ENCODE measurements at places on chromosomes 11 and 22.

DNA sequence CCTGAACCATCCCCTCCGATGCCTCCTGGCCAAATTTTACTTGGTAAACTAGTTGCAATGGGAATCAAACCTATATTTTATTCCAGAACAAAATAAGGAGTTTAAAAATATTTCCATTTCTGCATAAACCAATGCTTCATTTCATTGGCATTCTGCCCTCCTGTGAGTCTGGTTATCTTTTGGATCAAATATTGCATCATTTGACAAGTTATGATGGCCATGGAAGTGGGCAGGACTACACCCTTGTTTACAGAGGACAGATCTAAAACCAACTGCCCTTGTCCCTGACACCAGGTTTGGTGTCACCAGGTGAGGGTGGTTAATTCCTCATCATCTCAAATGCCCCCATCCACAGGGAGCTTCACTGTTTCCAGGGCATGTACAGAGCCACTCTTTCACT lies 28.2 kb upstream of the E2F8 start:
- no peak for DNase-seq

DNA sequence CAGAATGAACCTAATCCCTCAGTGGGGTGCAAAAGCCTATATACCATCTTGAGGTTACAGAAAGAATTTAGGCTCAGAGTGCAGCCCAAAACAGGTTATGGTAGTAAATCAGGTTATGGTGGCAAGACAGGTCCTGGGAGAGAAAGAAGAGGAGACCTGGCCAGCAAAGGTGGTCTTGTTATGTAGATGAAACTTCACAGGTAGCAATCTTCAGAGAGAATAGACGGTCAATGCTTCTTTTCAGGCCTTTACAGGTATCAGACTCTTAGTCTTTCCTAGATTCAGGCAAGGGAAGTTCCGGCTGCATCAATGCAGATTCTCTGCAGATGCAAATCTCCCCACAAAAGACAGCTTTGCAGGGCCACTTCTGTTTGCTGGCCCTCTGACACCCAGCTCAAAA lies 45.8 kb upstream of the SORL1 start:
- no peak for DNase-seq

DNA sequence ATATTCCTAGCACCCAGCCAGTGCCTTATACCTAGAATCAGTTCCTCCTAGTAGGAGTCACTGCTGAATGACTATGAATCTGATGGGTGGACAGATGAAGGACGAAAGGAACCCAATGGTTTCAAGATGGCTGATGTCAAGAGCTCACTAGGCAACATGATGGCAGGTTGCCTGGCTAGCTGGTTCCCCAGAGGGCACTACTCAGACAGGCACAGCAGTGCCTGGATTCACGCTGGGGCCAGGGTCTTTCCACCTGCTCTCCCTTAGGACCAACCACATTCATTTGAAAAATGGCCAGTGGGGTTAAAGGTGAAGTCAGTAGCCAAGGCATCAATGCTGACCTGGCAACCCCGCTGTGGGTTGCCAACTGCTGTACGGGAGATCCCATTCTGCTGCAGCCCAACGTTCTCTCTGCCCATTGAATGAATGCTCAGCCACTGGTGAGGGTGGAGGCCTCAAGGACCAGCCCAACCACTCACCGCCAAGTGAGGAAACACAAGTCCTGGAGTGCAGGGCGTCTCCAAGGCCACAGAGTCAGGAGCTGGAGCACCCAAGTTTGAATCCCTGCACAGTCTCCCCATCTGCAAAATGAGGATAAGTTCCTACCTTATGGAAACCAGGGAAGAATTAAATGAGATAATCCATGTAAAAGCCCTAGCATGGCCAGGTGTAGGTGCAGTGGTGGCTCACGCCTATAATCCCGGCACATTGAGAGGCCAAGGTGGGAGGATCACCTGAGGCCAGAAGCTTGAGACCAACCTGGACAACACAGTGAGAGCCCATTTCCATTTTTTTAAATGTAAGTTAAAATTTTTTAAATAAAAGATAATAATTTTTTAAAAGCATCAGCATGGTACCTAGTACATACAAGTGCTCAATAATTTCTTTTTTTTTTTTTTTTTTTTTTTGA lies 12.4 kb downstream of the MYH9 start:
- no peak for DNase-seq

DNA sequence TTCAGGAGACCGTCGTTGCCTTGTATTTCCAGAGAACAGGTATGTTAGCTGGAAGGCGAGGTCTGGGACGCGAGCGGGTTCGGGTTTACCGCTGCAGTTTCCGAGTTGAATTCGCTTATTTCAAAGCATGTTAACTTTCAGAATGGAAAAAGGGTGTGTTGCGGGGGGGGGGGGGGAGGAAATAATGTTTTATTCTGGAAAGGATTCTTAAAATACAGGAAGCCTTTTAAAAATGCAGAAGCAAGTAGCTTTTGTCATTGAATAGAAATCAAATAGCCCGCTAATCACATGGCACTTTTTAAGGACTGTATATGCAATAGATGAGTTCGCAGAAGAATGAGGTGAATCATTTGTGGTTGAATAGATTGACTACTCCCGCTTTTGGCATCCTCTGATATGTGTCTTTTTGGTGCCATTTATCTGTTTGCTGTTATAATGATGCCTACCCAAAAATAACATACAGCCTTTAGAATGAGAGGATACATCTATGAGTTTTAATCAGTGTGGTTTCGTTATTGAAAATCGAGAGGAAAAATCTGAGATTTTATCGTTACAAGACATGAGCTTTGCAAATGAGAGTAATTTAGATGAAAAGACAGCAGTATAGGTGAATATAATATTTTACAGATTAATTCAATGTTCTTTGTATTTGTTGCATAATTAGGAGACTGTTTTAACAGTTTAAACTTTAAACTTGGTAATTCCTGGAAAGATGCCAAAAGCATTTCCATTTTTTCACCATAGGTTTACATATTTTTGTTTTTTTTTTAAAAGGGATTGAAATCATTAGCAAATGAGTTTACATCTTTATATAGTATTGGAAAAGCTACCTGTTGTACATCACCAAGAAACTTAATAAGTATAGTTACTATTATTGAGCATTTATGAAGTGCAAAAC lies 1.7 kb downstream of the PDE3B start:
- no peak for DNase-seq

GRCh38 chr11:70505331-70505731 lies 107.0 kb downstream of the CTTN start:
- DNase-seq: no peak

DNA sequence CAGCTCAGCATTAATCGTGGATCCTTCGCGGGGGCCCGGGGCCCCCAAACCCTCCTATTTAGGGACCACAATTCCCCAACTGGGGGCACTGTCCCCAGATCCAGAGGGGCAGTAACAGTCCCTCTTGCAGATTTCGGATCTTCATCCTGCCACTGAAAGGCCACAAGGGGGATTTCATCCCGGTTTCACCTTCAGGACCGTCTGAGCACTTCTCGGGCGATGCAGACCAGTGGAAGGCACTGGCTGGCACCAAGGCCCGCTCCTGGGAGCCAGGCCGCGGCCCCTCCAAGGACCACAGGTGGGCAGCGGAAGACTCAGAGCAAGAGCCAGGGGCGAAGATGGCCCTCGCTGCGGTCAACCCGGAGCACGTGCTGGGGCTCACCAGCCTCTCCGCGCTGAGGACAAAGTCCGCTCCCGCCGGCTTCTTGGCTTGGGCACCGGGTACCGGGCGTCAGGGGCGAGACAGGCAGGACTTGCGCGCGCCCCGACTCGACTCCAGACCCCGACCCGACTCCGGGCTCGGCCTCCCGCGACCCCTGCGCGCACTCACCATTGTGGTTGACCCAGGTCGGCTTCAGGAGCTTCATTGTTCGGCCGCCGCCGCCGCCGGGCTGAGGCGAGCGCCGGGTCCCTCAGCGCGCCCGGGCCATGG lies 517 bp downstream of the HIRA start:
- DNase-seq: no peak

GRCh38 chr11:30619767-30620166 lies 33.6 kb upstream of the MPPED2 start:
- no peak for DNase-seq

- DNase-seq: no peak
Observed at GRCh38 chr11:71505781-71506180, 21.3 kb upstream of the KRTAP5-7 start.

- no peak for DNase-seq
Observed at GRCh38 chr22:36101756-36102155, 58.8 kb downstream of the APOL3 start.

DNA sequence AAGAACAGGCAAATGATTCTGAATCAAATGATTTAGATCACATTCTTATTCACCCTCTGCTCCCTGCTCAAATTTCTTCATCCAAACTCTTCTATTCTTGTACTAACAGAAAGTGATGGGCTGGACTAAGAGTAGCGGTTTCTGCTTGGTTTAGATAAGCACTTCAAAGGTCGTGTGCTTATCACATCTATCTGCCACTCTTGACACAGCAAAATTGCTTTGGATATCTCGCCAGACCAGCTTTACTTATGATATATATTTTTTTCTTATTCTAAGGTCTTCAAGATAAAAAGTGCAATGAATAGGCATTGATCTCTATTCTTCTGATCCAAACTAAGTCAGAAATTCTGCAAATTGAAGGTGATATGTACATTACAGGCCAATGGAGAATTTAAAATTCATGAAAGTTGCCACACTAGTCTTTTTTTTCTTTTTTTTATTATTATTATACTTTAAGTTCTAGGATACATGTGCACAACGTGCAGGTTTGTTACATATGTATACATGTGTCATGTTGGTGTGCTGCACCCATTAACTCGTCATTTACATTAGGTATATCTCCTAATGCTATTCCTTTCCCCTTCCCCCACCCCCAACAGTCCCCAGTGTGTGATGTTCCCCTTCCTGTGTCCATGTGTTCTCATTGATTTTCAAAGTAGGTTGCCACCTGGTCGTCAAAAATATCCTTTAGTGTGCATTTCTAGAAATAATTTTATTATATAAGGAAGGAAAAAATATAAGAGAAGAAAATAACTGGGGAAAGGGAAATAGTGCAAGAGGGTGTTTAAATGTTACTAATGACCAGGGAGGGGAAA lies 1941.0 kb upstream of the RAG2 start:
- no peak for DNase-seq

- DNase-seq: no peak
Observed at GRCh38 chr22:36808721-36809344, 8.0 kb downstream of the PVALB start.

DNA sequence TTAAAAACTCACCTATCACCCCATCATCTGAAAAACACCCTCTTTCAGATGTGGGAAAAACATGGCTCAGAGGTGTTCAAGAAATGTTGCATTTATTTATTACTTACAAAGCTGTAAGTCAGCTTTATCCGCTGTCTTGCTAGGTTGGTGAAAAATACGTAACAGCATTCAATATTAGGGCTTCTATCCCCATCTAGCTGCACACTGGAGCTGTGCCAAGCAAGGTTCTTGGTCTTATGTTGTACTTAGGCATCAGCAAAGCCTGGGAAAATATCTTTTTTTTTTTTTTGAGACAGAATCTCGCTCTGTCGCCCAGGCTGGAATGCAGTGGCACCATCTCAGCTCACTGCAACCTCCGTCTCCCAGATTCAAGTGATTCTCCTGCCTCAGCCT lies 7.5 kb downstream of the SERPING1 start:
- DNase-seq: no peak

DNA sequence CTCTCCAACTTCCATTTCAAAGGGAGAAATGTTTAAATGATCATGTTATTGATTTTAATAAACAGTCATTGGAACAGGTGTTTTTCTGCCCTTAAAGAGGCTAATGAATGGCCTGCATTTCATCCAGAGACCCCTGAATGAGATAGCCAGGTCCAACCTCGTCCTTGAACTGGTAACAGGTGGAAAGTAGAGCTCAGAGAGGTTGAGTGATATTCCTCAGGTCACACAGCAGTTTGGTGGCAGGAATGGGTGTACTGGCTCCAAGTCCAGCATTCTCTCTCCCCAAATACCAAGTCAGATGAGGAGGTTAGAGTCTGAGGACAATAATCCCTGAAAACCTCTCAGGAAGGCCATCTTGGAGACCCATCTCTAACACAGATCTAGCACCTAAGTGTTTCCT lies 81.7 kb upstream of the ANO1 start:
- no peak for DNase-seq

- DNase-seq: no peak
Observed at GRCh38 chr11:47854667-47855066, 6.5 kb upstream of the NUP160 start.

DNA sequence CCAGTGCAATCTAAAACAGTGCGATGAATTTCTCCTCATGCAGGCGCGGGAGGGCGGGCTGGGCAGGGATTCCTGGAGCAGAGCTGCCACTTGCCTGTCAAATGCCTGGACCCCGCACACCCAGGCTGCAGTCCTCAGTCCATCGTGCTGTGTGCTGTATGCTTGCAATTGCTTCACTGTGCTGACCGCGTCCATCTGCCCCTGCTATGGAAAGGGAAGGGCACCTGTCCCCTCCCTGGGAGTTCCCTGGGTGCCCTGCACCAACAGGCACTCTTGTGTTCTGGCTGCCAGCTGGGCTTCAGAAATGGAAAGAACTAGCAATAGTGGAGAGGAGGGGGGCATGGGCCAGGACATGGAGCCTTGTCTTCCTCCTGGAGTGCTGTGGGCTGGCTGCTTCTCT lies 185.4 kb upstream of the B3GAT1 start:
- DNase-seq: no peak

DNA sequence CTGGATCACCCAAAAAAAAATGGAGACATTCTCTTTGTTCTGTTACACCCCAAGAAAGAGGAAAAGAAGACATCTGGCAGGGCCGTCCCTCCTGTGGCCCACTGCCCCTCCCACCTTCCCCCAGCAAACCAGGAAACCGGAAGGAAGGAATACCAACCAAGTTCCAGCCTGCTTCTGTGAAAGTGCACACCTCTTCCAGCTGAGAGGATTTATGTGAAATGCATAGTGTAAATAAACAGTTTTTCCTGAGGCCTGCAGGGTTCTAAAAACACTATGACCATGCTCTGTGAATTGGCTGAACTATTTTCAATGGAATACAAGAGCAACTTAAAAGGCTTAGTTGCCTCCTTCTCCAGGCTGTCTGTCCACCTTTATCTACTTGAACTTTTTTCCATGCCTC lies 50.0 kb upstream of the CHST1 start:
- DNase-seq: no peak

All from T-helper 22 cell (primary cell).